ENCODE measurements at places on chromosomes 12 and 14.

DNA sequence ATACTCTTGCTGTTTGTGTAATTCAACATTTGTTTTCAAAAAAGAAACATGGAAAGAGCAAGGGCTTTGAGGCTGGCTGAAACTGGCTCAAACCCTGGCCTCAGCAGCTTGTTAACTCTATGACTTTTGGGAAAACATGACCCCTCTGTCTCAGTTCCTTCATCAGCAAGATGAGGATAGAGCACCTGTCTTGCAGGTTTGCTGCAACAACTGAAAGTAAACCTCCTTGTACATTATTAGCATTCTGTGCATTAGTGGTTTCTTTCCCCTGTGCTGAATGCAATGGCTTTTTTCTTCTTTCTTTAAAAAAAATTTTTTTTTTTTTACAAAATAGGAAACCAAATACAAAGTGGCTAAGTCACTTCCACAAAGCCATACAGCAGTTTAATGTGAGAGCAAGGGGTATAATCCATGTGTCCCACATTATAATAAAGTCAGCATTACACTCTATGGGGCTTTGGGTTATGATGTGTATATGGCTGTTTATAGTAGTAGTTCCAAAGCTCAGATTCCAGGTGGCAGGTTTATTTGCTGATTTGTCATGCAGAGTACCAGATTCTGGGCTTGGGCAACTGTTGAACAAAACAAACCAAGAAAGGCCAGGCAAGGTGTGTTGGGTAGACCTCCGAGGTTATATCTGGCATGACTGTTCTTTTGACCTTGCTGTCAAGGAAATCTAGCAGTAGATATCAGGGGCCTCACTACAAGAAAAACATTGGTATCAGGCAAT lies 194.5 kb upstream of the CNOT2 start:
- DNase-seq = no peak

DNA sequence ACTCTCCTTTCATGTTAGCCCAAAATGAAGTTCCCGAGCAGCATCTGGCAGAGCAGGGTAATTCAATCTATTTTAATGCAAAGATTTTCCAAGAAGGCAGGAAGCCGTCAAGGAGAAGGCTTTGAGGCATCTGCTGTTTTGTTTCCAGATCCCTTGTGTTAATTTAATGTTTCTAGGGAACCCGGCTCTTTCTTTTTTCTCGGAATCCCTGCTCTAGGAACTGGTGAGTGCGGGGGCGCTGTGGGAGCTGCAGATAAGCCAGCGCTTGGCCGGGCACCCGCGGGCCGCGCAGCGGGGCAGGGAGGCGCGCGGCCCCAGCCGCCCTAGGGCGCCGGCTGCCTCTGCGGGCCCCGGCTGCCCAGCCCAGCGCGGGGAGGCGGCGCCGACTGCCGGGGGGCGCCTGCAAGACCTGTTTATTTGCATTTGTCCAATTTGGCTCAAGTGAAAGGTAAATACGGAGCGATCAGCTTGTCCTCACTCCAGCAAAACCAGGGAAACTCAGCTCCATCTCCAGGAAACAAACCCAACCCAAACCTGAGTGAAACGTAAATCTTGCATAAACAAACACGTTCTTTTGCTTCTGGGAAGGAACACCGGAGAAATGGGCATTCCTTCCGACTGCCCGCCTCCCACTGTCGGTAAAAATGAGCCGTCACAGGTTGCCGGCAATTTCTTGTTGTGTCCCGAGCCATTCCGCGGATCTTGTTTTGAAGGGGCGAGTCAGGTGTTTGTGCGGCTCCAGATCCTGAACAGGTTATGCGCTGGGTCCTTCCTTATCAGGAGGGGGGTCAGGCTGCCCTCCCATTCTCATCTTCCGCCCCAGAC lies 65.1 kb downstream of the CRADD start:
- DNase-seq = peak; percentile 49

DNA sequence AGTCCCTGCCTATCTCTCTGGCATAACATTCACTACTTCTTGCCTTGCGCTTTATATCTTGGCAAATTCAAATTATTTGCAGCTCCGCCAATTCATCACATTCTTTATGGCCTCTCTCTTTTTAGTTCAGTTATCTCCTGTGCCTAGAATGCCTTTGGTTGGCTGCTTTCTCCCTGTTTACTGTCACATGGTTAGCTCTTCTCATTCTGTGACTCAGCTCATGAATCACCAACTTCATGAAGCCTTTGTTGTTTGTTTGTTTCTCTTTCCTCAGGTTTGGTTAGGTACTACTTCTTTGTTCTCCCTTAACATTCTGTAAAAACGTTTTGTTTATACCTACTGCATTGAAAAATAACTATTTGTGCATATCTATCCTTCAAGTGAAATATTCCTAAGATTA lies 376.5 kb upstream of the GARIN6 start:
- no peak for DNase-seq

GRCh38 chr12:6065131-6065862 lies 59.2 kb downstream of the VWF start:
- no peak for DNase-seq

GRCh38 chr14:102573591-102574046 lies 18.8 kb upstream of the RCOR1 start:
- DNase-seq = no peak

- DNase-seq = no peak
Measured at GRCh38 chr12:31371256-31371620, 45.3 kb upstream of the SINHCAF start.

DNA sequence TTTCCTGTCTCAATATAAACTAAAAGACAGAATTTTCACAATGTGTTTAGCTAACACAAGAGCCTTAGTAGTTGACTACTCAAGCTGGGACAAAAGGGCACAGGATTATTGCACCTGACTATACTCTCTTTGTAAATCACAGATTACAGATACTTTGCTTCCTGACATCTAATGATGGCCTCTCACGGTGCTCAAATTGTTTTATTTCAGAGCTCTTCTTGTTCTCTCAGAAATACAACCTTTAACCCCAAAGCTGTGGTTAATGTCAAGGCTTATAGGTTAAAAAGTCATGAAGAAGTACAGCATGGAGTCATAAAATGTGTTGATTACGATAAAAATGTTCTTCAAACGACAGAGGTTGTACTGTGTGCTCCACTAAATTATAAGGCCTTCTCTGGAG lies 89.9 kb upstream of the CPNE8 start:
- DNase-seq = no peak

GRCh38 chr14:101767618-101768362 lies 6.3 kb downstream of the PPP2R5C start:
- DNase-seq = no peak

DNA sequence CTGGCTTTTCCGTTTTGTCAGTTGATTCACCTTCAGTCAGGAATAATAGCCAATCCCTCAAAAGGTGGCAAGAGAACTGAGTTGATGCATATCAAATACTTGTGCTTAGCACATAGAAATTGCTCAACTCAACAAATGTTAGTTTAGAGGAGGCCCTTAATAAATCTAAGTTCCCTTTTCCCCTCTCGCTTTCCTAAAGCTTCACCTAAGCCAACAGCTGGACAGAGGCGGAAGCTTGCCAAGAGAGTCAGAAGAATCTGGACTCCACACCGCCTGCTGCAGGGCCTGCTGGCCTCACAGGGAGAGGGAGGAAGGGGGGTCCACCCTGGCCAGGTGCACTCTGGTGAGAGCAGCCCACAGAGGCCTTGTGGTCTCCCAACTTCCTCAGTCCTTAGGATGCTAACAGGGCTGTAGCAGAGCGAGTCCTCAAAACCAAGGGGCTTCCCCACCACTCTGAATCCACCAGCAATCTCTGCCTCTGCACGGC lies 213.1 kb downstream of the CHST11 start:
- DNase-seq = no peak

DNA sequence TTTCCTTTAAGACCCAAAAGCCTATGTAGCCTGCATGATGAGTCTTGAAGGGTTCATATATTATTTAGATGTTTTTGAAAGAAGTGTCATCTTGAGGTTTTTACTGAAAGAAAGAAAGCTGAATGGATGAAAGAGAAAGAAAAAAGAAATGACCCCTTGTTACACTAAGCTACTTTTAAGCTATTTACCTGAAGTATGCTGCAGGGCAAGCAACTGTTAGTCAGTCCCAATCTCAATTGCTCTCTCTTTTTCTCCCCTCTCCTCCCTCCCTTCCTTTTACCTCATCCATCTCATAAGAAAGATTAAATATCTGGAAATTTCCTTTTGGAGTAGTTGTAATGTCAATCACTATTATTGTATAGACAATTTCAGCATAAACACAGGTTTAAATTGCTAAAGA lies 512.4 kb downstream of the TMTC2 start:
- no peak for DNase-seq

- DNase-seq = no peak
Measured at GRCh38 chr12:79378496-79378895, 312.3 kb downstream of the PAWR start.

GRCh38 chr14:24361326-24361725 lies 6.7 kb upstream of the NFATC4 start:
- DNase-seq = no peak

DNA sequence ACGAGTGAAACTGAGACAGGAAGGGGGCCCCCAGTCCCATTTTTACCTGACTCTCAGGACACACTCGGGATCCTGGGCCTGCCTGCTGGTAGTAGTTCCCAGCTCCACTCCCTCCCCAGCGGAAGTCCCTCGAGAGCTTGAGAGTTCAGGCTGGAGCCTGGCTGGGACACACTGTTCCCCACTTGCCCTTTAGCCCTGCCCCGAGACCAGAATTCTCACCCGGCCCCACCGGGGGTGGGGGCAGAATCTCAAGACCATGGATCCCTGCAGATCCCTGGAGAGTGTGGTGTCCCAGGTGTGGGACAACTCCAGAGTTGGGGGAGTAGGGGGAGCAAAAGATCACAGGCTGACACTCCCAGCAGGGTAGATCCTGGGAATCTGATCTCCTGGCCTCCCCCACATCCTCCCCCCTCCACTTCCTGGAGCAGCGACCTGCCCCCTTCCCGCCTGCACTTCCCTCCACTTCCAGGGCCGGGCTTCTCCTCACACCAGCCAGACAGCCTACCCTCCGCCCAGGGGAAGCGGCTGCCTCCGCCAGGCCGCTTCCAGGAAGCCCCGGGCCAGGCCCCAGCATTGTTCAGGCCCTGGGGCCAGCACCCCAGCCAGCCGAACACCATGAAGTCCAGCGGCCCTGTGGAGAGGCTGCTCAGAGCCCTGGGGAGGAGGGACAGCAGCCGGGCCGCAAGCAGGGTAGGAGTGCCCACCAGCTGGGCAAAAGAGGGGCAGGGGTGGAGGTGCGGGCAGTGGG lies at the start of gene TNS2:
TNS2 (plus strand) TSS at position 495 of the 748 bp plus-strand sequence; CDS start at position 616, 121 bp downstream.
- DNase-seq = no peak

DNA sequence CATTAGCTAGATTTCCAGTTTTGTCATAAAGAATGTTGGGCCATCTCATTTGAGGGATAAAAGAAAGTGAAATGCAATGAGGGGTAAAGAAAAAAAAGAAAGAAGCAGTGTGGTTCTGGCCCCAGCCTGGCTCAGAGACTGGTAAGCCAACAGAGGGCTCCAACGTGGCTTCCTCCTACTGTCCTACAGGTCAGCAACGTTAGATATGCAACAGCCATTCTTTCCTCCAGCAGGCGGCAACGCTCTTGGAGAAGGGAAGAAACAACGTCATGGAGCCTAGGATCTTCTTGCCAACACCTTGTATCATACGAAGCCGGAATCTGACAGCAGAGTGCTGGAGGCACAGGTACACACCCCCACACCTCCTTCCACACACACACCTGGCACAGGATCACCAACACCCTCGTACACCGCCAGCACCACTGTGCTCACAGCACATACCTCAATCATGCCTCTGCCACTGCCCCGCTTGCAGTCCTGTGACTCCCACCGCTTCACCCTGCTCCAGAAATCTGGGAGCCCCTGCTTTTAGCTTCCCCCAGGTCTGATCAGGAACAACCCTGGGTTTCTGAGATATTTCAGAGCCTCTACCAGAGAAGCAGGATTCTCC lies 102.8 kb downstream of the RPAP3 start:
- DNase-seq = no peak

DNA sequence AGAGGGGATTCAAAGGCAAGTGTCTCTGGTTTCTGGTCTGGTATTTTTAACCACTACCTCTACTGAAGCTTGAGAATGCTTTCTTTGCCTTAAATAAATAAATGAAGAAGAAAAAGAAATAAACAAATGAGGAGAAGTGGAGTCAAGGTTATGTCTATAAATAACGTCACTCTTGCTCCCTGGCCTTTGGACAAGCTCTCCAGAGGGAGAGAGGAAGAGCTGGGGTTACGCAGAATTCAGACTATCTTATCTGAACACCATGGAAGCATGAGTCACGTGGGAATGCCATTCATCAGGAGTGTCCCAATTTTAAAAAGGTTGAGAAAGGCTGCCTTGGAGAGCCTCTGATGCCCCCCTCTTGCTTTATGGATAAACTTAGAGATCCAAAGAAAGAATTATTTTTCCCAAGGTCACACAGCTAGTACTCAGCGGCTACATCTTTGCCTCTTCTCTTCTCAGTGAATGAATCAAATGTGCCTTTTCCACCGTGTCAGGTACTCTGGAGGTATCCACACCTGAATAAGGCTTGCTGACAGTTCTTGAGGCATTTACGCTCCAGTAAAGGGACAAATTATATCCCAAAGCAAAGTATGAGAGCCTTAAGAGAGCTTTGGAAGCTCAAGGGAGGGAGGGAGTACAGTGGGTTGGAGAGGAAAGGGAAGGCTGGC lies 12.9 kb upstream of the MSI1 start:
- DNase-seq = no peak

GRCh38 chr12:56101045-56101444 lies 3.3 kb upstream of the PA2G4 start:
- no peak for DNase-seq

DNA sequence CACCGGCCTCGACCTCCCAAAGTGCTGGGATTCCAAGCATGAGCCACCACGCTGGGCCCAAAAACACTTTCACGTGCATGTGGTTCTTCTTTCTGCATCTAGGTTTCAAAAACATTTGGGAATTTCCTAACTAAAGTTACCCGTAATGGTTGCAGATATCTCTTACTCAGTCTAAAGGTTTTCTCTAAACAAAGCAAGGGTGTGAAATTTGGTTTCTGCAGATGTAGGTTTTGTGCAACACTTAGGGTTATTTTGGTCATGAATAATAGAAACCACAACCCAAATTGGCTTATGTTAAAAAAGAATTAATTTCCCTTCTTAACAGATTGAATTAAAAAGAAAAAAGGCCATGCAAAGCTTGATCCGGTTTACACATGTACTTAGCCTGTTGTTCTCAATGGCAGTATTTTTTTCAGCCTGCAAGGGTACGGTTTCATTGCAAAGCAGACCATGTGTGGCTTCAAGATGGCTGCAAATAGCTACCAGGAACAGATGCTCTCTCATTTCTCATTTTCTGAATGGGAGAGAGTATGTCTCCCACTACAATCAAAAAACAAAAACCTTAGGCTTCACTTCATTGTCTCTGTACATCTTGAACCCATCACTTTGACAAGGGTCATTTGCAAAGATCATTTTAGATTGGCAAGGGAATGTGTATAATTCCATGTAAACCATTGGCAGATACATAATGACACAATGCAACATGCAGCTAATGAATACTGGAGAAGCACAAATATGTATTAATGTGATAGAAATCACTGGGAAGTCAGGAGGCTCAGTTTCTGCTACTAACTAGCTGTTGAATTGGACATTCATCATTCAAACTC lies 491.2 kb upstream of the FLRT2 start:
- no peak for DNase-seq

- DNase-seq = no peak
Measured at GRCh38 chr12:51505360-51506105, 80.9 kb downstream of the SLC4A8 start.

All from stimulated activated CD8-positive, alpha-beta memory T cell treated with anti-CD3 and anti-CD28 coated beads, Interleukin-7, amount 100 ng/mL, for 48 hours (primary cell).